GF-D8 (cell line): ENCODE measurements at places on chromosomes 5 and 9.

- DNase-seq, result no peak
These were observed 706.1 kb upstream of the CDH18 start for GRCh38 chr5:20694121-20694520.

DNA sequence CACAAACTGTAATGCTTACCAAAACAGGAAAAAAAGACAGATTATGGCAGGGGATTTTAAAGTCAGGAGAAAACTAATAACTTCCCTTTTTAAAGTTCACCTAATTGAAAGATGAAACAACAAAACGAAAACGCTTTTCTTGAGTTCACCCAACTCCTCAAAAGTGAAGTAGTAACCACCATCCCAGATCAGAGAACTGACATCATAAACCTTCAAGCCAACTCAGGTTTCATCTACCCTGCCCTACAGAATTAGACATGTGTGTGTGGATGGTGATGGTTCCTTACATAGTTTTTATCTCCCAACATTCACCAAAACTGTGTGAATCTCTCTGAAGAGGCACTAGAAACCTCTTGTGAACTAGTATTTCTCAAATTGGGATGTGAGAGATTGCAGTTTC is 195.2 kb upstream of the PTGER4 start:
- DNase-seq, result no peak

DNA sequence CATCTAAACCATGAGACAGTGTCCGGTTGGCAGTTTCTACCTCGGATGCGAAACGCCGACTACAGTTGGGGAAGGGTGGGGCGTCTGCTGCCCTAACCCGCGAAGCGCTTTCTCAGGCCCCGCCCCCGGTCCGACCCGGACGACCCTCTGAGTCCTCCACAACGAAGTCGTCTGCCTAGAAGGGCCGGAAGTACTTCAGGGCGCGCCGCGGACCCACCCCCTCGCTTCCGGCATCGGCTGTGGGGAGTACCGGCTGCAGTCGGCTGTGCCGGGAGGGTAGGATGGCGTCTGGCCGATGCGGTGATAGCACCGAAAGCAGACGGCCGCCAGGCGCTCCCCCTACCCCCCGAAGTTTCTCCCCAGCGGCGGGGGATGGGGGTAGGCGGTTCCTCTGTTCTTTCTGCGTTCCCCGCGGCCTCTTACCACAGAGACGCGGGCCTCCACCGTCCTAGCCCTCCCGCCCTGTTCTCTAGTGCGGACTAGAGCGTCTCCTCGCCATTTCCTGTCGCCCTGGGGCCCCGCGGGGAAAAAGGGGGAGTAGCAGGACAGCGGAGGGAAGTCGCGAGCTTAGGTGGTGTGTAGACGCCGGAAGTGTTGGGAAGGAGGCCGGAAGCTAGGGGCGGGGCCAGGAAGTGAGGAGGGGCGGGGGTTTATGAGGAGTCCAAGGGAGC is at the start of gene TRIM41:
TSS of gene TRIM41 (plus strand) at position 224 of the 671 bp plus-strand sequence. CDS start 719 bp downstream, outside the sequence.
- DNase-seq, result no peak

- DNase-seq, result no peak
These were observed 103.2 kb downstream of the AK8 start for GRCh38 chr9:132774886-132775285.

DNA sequence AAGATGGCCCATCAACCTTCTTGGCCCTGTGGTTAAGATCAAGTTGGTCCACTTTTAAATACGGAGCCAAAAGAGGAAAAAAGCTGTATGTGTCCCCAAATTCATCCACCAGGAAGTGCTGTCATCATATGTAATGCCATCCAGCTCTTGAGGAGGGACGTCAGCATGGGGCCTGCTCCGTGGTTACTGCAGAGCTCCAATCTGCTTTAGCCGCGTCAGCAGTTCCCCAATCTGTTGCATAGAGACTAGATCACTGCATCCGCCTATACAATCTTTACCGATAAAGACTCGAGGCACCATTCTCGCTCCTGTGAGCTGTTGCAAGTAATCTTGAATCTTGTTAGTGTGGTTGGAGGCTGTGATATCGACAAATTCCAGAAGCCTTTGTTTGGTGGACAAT is 65.7 kb downstream of the GABRA6 start:
- no peak for DNase-seq

GRCh38 chr9:138046641-138047301 is 169.2 kb downstream of the CACNA1B start:
- no peak for DNase-seq

GRCh38 chr5:50967563-50968355 is 301.3 kb downstream of the PARP8 start:
- DNase-seq, result no peak
